ENCODE measurements at places on chromosomes 2 and 18. TPM values are rescaled to one million over a fixed set of nuclear protein-coding genes. Genes with fewer than 3 reads are reported as not detected.

The SLC1A4 gene
- total RNA-seq = 14.7 TPM

The MALL gene
- 67.1 TPM for total RNA-seq

The MTA3 gene
- 16.9 TPM for total RNA-seq

The STON1 gene
- 0.21 TPM for total RNA-seq

The NEURL3 gene
- total RNA-seq = 6.3 TPM

The ASPRV1 gene
- total RNA-seq = under 0.01 TPM

The PROC gene
- total RNA-seq = 1.2 TPM

The RHBDD1 gene
- total RNA-seq = 39.0 TPM

The RAB27B gene
- total RNA-seq = 33.5 TPM

The GKN1 gene
- not detected for total RNA-seq

The SERPINB3 gene
- 33.7 TPM for total RNA-seq

The KCNK3 gene
- total RNA-seq = not detected

The FAM228B gene
- total RNA-seq = 10.1 TPM

The PTCD3 gene
- 72.7 TPM for total RNA-seq

The HOXD13 gene
- total RNA-seq = not detected

The PAX8 gene
- total RNA-seq = 24.3 TPM

The SP140 gene
- total RNA-seq = not detected

The SLC39A6 gene
- total RNA-seq = 191 TPM

The IGFBP2 gene
- 41.8 TPM for total RNA-seq

The CYS1 gene
- 8.4 TPM for total RNA-seq

The CKAP2L gene
- 0.48 TPM for total RNA-seq

The TUBA4B gene
- not detected for total RNA-seq

The KIF5C gene
- not detected for total RNA-seq

The PROKR1 gene
- total RNA-seq = not detected

The C1GALT1C1L gene
- not detected for total RNA-seq

The CTAGE1 gene
- total RNA-seq = not detected

The GRHL1 gene
- 14.1 TPM for total RNA-seq

The DYNC2LI1 gene
- total RNA-seq = 11.1 TPM

The ARHGAP25 gene
- 0.43 TPM for total RNA-seq

The CXCR4 gene
- not detected for total RNA-seq

The SPP2 gene
- total RNA-seq = not detected

The COL6A3 gene
- total RNA-seq = 0.72 TPM

The GALNT14 gene
- total RNA-seq = 12.8 TPM

The BBS5 gene
- total RNA-seq = 2.1 TPM

The SCN7A gene
- under 0.01 TPM for total RNA-seq

The SEMA4C gene
- total RNA-seq = 17.8 TPM

The AGXT gene
- total RNA-seq = not detected

The IL1RN gene
- total RNA-seq = 167 TPM

The DUSP2 gene
- 11.1 TPM for total RNA-seq

The FBXO41 gene
- total RNA-seq = 3.9 TPM

The RAB6C gene
- not detected for total RNA-seq

The CYP26B1 gene
- 0.24 TPM for total RNA-seq

The ARHGEF4 gene
- total RNA-seq = 50.6 TPM

The CEBPZOS gene
- total RNA-seq = 7.2 TPM

The SLC30A3 gene
- not detected for total RNA-seq

The TMEM247 gene
- total RNA-seq = not detected

The PLEK gene
- total RNA-seq = not detected

The DNER gene
- 2.6 TPM for total RNA-seq

The SDC1 gene
- 1,471 TPM for total RNA-seq

The AAMP gene
- 211 TPM for total RNA-seq

The KCTD18 gene
- 20.7 TPM for total RNA-seq

The KCNIP3 gene
- total RNA-seq = 11.1 TPM

The ARHGAP28 gene
- total RNA-seq = 0.21 TPM

The SUCLG1 gene
- 37.8 TPM for total RNA-seq
